ENCODE measurements at places on chromosomes 12 and 14.

DNA sequence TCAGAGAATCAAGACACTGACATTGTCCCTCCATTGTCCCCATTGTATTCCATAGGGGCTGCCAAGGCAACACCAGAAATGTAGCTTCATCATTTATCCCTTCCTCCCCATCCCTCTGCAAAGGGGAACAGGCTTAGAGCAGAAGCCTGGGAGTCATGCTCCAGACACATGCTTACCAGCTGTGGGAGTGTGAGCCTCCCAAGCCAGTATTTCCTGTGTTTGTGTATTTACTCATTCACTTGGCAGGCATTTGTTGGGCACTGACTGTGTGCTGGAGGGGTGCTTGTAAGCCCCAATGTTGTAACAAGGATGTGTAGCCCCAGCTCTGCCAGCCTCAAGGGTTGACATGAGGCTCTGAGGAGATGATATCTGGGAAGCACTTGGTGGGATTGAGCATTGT, 46.0 kb upstream of the TCL1A start:
- DNase-seq, result no peak

- no peak for DNase-seq
Observed at GRCh38 chr12:63882844-63883243, 38.3 kb downstream of the SRGAP1 start.

DNA sequence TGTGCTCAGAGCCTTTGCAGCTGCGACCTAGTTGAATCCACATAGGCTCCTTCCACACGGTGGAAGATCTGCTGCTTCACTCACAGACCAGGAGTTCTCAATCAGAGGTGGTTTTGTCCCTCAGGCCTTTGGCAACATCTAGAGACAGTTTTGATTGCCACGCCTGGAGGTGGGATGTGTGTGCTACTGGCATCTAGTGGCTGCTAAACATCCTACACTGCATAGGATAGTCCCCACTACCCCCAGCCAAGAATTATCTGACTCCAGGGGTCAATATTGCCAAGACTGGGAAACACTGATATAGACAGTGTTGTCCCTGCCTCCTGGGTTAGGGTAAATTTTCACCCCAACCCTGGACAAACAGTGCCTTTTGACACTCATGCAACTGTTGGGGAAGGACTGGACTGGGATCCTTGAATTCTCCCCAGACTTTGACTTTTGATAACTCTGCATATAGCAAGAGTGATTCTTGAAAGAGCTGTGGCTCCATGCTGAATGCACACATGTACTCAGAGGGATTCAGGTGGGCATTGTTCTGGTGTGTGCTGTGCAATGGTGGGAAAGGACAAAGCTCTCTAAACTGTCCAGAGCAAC, 39.8 kb downstream of the BAZ2A start:
- DNase-seq, result no peak

DNA sequence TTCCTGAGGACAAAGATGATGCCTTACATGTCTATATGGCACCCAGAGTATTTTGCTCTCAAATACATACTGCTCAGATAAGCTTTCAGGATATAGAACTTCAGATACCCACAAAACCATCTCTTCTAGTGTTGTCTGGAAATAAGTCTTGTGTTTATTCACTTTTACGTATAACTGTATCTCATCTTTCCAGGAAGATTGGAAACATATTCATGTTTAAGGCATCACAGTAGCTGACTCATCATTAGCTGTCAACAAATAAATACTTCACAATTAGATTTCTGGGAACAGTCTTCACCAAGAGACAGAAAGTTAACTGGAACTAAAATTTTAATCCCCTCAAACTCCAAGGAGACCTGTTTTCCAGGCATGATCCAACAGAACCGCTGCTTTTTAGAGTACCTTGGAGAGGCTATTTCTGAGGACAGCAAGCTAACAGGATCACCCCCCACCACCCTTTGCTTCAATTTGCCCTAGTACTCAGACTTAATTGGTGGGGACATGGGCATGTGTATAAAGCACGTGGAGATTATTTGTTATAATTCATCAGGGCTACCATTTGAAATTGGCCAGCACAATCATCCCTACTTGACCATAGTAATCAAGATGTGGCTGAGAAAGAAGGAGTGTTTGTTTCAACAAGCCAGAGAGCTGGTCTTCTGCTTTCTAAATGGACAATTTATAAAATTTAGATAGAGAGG, 129.3 kb upstream of the HIF1A start:
- DNase-seq, result no peak

GRCh38 chr12:132702640-132703039, 8.0 kb upstream of the PGAM5 start:
- no peak for DNase-seq

DNA sequence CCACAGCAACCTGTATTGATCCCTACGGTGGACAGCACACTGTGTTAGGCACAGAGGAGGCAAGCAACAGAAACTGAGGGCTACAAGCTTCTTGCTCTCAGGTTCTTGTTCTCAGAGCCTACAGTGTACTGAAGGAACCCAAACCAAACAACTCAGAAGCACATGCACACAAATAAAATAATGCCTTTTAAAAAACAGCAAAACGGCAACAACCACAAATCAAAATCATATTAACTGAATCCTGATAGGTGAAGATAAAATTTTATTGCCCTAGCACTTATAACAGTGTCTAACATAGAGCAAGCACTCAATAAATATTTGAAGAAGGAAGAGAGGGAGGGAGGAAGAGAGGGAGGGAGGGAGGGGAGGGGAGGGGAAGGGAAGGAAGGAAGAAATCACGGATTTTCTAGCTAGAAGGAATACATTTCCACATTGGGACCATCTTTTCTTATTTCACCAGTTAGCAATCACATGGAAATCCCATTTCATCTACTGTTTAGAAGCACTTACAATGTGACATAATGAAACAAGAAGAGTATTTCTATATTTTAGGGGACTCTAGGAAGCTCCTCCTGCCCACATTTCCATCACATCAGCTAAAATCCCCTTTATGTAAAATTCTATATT, 27.2 kb downstream of the DMAC2L start:
- no peak for DNase-seq

All from activated T-cell treated with anti-CD3 and anti-CD28 coated beads for 1 hour (primary cell).